ENCODE measurements at places on chromosomes 12 and 14. TPM values are rescaled to one million over a fixed set of nuclear protein-coding genes. Genes with fewer than 3 reads are reported as not detected.

DNA sequence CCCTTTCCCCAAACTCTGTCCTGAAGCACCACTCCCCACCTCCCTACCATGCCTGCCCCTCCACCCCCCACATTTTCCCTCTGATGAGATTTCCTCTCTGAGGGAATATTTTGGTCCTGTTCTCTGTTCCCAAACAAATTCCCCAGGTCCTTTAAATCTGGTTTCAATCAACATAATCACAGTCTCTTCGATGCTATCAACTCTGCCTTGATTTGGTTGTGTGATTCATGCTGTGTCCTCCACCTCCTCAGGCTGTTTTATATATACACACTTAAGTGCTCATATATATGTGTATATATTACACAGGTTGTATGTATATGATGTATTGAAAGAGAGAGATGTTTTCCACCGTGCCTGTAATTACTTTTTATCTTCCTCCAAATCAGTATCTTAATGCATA is 36.0 kb downstream of the NTF3 start:
- no peak for DNase-seq

DNA sequence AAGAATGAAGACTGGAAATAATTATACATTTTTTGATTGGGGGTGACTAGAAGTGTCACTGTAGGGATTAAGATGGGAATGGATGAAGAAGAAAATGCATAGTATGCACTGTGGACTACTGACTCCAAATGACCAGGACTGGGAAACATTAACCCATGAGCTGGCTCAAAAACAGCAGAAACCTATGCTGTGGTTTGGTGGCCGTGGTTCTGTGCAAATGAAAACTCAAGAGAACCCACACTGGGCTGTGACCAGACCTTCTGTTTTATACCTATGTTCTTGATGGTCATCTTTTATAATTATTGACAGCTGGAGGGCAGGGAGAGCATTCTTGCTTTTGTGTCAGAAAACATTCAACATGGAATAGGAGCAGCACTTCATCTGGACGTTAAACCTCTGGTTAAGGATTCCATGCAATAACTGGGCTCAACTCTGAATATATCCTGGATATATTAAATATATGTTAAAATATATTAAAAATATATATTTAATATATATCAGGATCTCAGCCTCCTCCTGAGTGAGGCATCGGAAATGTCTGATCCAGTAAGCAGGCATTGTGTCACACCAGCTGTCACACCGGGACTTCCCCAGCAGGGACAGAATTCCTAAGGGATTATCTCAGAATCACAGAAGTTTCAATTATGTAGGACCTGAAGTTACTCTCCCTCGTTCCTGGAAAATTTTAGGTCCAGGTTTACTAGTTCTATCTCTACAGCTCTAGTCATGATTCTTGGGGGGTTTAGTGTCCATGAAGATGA is 48.5 kb downstream of the BBS10 start:
- DNase-seq = no peak

DNA sequence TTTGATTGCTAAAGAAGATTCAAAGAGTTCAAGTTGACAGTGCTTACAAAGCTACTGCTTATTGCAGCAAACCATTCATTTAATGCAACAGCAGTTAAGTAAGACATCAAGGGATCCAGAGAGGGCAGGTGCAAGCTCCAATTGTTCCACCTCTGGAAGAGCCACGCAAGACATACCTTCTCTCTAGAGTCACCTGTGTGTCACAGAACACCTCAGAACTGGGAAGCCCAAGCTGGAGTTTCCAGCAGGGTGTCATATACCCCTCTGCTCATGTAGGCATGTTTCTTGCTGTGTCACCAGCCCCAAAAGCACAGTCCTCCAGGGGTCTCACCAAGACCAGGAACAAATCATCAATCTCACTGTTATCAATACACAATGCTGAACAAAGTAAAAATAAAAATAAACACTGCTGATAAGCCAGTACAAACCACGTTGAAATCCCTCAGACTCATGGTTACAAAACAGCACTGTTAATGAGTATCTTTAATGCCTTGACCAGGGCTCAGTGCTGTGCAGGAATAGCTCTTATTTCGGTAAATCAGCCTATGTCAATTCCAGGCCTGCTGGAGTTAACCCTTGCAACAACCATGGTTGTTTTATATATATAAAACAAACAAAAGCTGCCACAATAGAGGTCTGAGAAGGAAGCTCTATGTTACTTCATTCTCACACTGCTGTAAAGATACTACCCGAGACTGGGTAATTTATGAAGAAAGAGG is 37.4 kb upstream of the BATF start:
- DNase-seq = no peak

NPFF gene
- total RNA-seq = not detected
